GM23248 (cell line): ENCODE measurements at places on chromosomes 6 and 20.

DNA sequence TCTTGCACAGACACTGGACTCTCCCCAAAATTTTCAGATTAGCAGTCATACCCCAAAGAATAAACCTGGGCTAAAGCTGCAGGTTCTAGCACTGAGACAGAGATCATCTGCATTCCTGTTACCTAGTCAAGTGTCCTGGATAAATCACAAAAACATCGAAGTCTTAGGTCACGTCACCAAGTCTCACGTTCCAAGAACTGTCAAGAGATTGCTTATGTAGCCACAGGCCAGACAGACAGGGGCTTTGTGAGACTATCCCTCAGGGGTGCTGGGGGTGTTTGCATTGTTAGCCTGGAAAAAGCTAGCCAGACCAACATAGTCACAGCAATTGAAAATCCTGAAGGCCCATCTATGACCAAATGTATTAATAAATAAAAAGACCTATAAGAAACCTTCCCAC lies 243.1 kb upstream of the PREP start:
- DNase-seq, result no peak

GRCh38 chr6:132122176-132122575 lies 171.0 kb upstream of the CCN2 start:
- DNase-seq, result no peak

DNA sequence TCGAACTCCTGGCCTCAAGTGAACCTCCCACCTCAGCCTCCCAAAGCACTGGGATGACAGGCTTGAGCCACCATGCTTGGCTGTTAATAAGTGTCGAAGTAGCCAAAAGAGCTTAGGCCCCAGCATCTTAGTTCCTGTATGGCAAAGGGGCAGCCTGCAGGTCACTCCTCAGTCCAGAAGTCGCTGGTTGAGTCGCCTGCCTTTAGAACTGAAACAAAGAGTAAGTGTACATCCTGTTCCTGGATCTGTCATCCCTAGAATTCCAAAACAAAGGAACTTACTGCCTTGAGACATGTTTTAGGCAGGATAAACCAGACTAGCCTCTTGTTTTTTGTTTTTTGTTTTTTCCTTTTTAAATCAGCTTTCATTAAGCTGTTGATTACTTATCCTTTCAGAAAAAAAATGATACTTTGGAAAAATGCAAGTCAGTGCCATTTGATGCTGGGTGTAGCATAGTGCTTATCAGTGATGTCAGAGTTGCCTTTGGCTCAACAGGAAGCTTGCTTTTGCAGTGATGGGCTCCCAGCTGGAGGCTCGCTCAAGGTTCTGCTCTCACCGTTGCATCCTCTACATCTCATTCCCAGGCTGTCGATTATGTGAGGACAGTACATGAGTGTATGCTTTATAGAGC lies 9.0 kb downstream of the ACTR5 start:
- DNase-seq, result no peak

GRCh38 chr6:4164456-4164855 lies 29.1 kb upstream of the ECI2 start:
- no peak for DNase-seq

DNA sequence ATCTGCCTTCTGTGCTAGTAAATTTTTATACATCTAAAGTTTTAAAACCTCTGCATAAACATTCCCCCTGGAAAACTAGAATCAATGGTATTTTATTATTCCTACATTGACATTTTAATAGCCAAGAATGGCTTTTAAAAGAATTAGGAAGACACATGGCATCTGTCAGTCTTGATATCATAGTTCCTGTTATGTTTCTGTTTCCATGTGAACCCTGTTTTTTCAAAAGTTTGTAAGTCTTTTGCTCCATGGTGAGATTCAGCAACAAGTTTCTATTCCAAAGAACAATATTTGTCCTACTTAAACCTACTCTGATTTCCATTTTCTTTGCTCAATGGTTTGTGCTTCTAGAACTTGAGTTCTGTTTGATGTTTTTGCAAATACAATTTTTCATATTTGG lies 95.2 kb downstream of the PLEKHG1 start:
- no peak for DNase-seq

- DNase-seq, result peak; percentile 62
These were observed 4.5 kb downstream of the RING1 start for GRCh38 chr6:33212857-33213165.

GRCh38 chr6:137731960-137732616 lies 135.0 kb upstream of the TNFAIP3 start:
- DNase-seq, result peak; percentile 73

DNA sequence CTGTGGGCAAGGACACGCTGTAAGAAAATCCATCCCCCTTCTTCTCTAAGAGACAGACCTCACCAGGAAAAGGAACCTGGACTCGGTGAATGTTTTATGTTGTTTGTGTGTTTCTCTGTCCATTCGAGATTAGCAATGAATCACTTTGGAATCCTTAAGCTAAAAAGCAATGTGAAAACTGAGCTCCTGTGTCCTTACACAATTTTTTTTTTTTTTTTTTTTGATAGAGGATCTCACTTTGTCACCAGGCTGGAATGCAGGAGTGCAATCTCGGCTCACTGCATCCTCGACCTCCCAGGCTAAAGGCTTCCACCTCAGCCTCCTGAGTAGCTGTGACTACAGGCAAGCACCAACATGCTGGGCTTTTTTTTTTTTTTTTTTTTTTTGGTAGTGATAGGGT lies 32.1 kb downstream of the BFSP1 start:
- DNase-seq, result peak; percentile 71

DNA sequence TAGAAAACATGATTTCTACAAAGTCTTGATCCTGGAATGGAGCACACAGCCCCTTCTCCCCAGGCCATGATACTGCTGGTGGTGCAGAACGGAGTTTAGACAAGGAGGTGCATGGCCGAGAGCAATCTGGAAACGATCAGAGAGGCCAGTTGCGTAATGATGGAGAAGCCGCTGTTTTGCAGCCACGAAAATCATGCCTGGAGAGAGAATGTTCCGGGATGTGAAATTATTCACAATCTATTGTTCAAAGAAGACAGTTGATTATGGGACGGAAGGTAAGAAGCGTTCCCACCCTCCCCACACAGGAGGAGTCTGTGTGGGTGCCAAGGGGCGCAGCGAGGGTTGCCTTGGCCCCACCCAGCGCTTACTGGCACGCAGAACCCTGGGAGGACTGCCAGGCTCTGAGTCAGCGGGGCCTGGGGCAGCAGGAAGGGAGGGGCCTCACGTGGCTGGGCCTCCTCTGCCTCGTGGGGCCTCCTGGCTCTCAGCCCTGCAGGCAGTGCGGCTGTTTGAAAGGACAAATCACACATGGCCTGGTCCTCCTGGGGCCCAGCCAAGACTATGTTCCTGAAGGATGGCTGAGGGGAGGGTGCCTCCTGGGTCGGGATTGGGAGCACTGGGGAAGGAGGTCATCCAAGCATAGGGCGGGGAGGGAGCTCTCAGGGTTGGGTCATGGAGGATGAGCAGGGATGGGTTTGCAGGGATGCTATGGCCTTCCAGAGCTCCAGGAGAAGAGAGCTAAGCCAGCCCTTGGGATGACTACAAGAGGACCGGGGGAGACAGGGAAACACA lies 8.7 kb upstream of the AP5S1 start:
- peak; percentile 98 for DNase-seq

GRCh38 chr6:127522714-127523113 lies 3.6 kb upstream of the MTCL3 start:
- no peak for DNase-seq

DNA sequence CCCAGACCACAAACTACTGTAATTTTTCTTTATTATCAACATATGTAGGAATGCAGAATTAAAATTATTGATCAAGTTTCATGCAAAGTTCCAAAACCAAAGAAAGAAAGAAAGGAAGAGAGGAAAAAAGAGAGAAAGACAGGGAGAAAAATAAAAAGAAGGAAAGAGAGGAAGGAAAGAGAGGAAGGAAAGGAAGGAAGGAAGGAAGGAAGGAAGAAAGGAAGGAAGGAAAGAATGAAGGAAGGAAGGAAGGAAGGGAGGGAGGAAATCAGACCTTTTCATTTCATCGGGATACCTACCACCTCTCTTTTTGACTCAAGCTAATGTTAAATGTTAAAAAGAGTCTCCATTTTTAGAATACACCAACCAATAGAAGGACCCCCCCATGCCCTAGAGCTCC lies 31.9 kb downstream of the DCDC2 start:
- DNase-seq, result no peak
